GM04504 (cell line): ENCODE measurements at places on chromosomes 11 and 22.

DNA sequence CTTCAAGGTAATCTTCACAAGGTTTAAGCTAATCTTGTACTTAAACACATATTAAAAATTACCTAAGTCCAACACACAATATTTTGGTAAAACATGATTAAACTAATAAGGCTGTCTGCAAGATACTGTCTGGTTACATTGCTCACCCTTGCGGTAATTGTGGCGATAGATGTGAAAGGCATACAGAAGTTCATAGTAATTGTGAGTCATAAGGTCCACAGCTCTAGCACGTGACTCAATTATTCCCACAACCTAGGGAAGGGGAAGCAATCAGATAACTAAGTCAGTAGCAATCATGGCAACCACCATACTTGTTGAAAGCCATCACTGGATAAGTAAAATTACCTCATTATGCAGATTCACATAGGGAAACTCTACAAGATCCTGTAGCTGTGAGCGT lies 30.5 kb upstream of the FNBP4 start:
- no peak for DNase-seq

DNA sequence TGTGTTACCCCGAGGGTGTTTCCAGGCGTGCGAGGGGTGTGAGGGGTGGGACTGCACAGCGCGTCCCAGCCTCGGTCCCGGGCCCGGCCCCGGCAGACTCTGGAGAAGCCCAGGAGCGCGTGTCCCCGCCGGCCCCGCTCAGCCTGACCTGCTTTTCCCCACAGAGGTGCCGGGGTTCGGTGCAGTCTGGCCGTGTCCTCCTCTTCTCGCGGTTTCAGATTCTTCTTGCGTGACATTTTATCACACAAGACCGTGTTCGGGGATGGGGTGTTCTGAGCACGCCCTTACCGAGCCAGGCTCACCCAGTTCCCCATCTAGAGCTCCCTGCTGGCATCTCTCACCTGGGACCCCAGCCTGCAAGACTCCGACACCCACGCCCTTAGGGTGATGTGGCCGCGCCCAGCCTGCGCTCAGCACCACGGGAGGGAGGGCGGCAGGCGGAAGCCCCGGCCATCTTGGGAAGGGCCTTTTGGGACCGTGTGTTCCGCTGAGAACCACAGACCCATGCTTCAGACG lies 775.6 kb downstream of the BRD1 start:
- DNase-seq = no peak

DNA sequence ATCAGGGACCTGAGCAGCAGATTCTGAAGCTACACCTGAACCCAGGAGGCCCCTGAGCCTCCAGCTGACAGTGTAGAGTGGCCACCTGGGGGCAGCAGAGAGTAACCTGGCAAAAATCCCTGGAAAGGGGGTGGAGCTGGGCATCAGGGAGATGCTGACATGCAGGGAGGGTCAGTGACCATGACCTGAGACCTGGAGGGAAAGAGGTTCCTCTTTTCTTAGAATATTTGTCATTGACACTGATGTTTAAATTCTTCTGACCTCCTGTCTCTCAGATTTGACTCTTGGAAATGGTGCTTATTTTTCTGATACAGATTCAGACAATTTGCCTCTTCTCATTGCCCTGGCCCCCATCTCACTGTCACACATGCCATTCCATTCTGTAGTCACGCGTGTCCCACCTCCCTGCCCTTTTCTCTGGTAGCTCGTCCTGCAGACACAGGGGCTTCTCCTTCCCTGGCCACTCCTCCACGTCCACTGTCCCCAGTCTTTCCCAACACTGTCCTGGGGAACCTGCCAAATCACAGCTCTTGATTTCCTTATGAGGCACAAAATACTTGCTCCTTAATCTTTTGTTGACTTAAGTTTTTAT lies 117.2 kb upstream of the IGLL5 start:
- DNase-seq = peak; percentile 12

- peak; percentile 63 for DNase-seq
These were observed at the start of gene UNC93B1 for GRCh38 chr11:68003846-68004550. UNC93B1 (minus strand) TSS chr11:68004097; CDS start chr11:68004043, 54 bp downstream.

GRCh38 chr11:67506426-67507051 lies 1.4 kb upstream of the PITPNM1 start:
- DNase-seq = no peak

GRCh38 chr22:37362621-37363020 lies 64.7 kb downstream of the ELFN2 start:
- no peak for DNase-seq

GRCh38 chr22:25131198-25131887 lies 68.3 kb upstream of the CRYBB3 start:
- no peak for DNase-seq

DNA sequence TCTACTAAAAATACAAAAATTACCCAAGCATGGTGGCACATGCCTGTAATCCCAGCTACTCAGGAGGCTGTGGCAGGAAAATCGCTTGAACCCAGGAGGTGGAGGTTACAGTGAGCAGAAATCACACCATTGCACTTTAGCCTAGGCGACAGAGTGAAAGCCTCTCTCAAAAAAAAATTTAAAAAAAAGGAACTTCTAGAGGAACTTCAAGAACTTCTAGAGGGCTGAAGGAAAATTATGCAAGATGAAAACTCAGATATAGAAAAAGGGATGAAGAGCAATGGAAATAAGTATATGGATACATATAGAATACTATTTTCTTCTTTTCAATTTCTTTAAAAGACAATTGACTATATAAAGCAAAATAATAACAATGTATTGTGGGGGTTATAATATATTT lies 51.2 kb upstream of the PRR5 start:
- DNase-seq = no peak

- no peak for DNase-seq
These were observed 7.6 kb downstream of the ACAD8 start for GRCh38 chr11:134260983-134261382.

GRCh38 chr22:50675553-50676179 lies 3.0 kb downstream of the SHANK3 start:
- no peak for DNase-seq

- no peak for DNase-seq
These were observed 140.5 kb downstream of the MIAT start for GRCh38 chr22:26797910-26798309.

- no peak for DNase-seq
These were observed 293.8 kb downstream of the BRD1 start for GRCh38 chr22:49533886-49534285.

DNA sequence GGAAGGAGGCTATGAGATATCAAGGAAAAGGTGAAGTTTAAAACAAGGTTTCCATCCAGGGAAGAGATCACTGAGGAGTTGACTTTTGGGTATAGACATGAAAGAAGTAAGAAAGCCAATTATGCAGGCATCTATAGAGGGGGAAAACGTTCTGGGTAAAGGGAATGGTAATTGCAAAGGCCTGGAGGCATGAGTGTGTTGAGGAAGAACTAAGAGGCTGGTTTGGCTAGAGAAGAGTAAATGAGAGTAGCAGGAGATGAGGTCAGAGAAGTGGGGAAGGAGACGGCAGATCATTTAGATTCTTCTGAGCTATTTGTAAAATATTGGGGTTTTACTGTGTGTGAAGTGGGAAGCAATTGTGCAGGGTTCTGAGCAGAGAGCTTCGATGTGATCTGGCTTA lies 7.6 kb downstream of the ENDOD1 start:
- no peak for DNase-seq

DNA sequence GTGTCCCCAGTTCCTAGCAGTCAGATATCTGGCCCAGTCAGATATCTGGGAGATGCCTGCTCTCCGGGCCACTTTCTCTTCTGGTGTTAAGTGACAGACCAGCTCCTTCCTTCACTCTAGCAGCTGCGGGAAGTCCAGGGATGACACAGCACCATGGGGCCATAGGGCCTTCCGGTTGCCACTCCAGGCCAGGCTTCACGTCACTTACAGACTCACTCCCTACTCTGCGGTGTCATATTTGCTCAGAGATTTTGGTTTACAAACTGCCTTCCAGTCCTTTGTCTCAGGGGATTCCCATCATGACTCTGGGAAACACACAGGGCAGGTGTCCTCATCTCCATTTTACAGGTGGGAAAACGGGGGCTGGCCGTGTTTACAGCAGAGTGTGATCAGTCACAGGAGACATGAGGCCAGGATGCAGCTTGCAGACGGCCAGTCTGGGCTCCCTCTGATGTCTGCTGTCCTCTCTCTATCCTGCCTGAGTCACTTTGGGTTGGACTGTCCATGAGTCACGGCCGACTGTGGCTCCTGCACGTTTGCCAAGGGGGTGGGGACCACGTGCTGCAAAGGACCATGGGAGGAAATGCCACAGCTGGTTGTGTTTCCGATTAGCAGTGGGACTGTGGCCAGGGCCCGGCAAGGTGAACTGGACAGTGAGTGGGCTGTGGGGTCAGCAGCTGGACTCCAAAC lies 8.2 kb upstream of the TBC1D22A start:
- peak; percentile 98 for DNase-seq

GRCh38 chr11:109507836-109508561 lies 86.0 kb downstream of the C11orf87 start:
- no peak for DNase-seq

DNA sequence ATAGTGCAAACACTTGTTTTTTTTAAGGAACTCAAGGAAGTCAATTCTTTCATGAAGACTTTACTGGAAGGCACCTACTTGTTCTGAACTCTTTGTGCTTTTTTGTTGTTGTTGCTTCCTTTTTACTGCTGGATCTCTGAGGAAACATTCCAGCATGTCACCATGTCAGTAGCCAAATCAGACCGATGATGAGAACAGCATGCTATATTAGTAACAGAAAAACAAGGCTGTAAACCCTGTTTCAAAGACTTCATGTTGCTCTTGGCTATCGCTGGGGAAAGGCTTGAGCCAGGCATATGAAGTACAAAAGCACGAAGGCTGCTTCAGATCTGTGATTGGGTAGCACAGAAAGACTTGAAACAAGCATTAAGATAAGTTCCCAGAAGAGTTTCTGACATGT lies 125.6 kb upstream of the SLC5A12 start:
- peak; percentile 38 for DNase-seq

- no peak for DNase-seq
These were observed at the start of gene KCNJ5 for GRCh38 chr11:128890543-128891368. KCNJ5 (plus strand) TSS chr11:128891356; CDS start chr11:128911274, 19,918 bp downstream.

GRCh38 chr22:28800308-28801041 lies at the start of gene XBP1:
XBP1 (minus strand) TSS chr22:28800569.
- peak; percentile 90 for DNase-seq

DNA sequence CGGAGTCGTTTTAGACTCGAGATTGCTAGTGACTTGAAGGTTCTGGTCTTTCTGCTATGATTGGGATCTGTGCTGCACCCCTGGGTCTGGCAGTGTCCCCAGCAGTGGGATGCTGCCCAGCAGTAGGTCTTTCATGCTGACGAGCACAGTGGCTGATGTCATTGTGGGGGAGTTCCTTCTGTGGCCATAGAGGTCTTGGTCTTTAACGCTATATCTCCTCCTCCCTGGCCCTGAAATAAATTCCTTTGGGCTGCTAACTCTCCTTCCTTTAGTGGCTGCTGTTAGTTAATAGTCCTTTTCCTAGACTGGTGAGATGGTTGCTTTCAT lies 136.3 kb downstream of the TEAD1 start:
- DNase-seq = no peak

- DNase-seq = no peak
These were observed 479.2 kb downstream of the MIAT start for GRCh38 chr22:27136596-27136995.

GRCh38 chr11:75214411-75214821 lies 26.2 kb upstream of the TPBGL start:
- DNase-seq = peak; percentile 48

DNA sequence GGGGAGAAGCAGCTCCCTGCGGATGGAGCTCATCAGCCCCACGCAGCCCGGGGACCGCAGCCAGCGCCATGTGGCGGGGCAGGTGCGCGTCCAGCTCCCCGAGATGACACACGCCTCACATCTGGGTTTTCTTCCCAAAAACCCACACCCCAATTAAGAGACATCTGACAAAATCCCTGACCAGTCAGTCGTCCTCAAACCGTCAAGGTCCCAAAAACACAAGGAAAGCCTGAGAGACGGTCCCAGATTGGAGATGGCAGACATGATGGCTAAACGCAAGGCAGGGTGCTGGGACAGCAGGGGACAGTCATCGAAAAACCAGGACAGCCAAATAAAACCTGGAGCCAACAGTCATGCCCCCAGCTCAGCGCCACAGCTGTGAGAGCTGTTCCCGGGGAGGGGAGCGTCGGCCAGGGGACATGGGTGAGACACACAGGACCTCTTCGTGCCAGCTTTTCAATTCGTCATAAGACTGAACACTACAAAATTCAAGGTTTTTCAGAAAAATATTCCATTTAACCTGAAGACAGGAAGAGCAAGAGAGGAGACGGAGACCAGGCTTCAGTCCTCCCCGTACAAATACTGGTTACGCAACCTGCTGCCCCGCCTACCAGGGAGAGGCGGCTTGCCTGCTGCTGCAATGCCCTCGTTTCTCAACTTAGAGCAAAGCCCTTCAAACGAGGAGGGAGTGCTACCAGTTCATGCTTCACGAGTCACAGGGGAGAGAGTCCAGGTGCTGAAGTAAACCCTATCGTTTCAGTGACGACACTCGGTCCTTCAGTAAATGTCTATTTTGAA lies 10.5 kb downstream of the TOLLIP start:
- DNase-seq = peak; percentile 63

- no peak for DNase-seq
These were observed 176.1 kb downstream of the DBX1 start for GRCh38 chr11:19984048-19984742.

DNA sequence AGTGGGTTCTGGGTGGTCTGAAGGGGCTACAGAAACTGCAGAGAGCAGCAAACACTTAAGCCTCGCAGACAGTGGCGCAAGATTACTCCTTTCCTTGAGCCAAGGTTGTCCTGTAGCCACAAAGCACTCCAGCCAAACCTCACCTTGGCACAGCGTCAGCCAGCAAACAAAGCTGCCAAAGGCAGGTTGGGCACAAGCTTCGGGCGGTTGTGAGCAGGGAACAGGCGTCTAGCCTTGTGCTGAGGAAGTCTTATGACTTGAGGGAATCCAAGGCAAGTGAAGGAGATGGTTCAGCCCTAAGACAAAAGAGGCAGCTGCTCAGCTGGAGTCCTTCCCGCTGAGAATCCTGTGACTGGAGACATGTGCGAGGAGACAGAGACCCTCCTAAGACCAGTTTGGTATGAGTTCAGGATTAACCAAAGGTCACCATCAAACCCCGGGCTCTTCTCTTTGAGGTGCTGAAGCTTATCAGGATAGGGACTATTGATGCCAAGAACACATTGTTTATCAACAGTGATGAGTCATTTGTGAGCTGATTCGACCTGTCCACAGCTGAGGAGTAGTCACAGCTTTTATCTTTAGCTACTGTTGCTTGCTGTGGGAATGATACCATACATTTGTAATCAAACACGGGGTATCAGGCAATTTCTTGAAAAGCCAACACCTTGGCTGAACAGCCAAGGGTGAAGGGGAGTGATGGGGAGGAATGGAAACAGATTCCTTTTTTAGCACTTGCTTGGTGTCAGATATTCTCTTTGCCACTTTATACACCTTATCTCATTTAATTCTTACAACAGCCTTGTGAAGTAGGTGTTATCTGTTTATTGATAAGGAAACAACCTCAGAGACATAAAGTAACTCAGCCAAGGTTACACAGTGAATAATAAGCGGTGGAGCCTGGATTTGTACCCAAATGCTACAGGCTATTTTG lies 4.6 kb downstream of the ADM start:
- peak; percentile 94 for DNase-seq

DNA sequence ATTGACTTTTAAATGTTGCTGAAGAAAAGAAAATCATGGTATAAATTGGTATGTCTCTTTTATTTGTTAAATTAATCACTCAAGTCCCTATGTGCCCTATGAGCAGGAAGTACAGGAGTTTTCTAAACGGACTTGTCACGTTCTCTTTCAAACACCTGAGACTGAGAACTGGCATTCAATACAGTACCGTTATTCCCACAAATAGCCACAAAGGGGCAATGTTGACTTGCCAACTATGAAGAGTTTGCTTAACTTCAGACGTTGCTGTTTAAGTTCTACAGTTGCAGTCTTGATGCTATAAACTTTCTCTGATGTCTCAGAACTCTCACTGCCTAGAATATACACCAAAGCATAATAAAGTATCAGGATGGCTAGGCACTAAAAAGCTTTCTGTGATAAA lies 7.6 kb downstream of the OR56A1 start:
- DNase-seq = peak; percentile 17
